ENCODE measurements at places on chromosomes 3 and 15.

DNA sequence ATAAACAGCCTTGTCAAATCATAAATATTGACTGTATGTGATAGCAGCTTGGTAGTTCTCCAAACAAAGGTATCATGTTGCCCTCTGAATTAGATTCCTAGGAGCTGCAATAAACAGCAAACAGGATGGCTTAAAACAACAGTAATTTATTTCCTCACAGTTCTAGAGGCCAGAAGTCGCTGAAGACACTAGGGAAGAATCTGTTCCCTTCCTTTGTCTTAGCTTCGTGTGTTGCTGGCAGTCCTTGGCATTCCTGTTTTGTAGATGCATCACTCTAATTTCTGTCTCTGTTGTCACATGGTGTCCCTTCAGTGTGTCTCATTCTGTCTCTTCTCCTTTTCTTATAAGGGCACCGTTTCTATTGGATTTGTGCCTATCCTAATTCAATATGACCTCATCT, 679.3 kb downstream of the OTOL1 start:
- no peak for DNase-seq

- no peak for DNase-seq
Observed at GRCh38 chr3:29627136-29628117, 346.6 kb downstream of the RBMS3 start.

- DNase-seq: no peak
Observed at GRCh38 chr3:126925411-126926171, 57.3 kb upstream of the PLXNA1 start.

DNA sequence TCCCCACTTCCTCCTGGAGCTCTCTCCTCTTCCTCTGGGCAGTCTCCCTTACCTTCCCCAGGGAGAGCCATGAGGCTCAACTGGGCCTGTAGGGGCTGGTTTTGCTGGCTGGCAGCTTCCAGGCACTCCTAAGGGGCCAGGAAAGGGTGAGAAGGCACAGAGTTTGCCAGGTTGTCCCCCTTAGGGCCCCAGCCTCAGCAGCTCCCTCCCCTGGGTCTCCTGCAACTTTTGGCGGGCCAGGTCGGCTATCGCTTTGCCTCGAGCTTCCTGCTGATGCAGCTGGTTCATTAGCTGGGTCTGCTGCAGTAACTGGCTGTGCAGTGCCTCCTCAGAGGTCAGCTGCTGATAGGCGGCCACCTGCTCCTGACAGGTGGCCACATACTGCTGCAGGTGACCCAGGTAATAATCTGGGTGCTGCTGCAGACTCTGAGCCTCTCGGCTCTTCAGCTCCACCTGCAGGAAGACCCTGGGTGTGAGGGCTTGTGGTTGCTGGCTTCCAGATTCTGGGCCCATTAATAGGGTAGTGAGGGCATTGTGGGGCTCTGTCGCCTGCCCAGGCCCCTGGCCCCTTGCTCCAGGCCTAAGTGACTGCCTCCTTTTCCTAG, 29.7 kb upstream of the OR4F6 start:
- no peak for DNase-seq

- no peak for DNase-seq
Observed at GRCh38 chr3:179716226-179716625, 63.4 kb downstream of the USP13 start.
